Esophagus squamous epithelium (tissue), 5 donors: ENCODE measurements at places on chromosomes 4 and X.

- no peak for DNase-seq
Measured at GRCh38 chr4:187547316-187547715, 448.3 kb upstream of the ZFP42 start.

- no peak for DNase-seq
Measured at GRCh38 chr4:94913316-94913715, 155.6 kb downstream of the BMPR1B start.

DNA sequence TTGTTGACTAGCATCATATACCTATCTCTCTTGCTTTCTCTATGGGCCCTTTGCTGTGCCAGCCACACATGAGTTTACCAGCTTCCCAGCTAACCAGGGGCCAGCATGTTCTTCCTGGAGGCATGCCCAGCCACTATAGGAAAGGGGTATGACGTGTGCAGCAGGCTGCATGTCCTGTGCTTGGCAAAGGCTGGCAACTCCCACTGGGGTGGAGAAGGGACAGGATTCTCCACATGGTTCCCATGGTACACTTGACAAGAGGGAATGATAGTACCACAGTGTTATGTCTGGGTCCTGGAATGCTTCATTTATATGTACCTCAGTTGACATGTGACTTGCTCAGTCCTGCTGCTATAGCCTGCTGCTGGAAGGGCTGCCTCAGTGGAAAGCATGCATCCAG, 78.8 kb downstream of the TMEM164 start:
- DNase-seq, result no peak

DNA sequence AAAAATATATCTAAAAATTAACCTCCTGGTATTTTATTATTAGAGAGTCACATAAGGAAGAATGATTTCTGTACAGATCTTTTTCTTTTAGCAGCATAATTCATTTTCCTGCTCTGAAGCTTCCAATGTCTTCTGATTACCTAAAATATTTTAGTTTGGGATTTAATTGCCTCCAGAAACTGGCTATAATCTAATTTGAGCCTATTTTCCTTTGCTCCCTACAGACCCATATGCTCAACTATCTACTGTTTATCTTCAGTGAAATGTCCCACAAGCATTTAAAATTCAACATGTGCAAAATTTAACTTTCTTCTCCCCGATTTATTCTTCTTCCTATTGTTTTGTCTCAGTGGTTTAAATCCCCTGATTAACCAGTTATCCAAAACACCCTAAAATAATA, 29.1 kb downstream of the NPY2R start:
- DNase-seq, result no peak

DNA sequence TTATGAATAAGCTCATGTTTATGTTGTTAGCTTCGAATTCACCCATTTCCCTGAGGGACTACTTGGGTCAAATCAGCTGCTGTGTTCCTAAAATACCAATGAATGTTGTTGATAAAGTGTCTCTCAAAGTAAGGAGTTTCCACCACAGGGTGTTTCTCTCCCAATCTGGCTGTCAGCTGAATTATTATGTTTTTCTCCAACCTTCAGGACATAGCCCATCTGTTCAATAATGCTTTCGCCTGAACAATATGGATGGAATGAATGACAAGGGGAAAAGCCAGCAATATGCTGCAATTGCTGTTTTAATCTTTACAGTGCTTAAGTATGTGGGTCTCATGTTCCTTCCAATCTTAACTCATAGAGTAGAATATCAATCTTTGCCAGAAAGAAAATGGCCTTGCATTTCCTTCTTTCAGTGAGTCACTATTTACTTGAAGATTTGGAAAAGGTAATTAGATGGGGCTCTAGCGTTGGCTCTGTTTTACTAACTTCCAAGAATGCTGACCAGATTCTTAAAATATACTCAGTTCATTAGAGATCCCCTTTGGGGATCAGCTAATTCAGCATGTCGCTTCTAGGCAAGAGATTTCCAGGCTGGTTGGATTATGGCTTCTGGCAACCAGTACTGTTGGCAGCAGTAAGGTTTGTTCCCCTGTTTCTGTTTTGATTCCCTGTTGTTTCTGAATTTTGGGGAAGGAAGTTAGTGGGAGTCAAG, 410.5 kb downstream of the PPP3CA start:
- DNase-seq, result no peak

DNA sequence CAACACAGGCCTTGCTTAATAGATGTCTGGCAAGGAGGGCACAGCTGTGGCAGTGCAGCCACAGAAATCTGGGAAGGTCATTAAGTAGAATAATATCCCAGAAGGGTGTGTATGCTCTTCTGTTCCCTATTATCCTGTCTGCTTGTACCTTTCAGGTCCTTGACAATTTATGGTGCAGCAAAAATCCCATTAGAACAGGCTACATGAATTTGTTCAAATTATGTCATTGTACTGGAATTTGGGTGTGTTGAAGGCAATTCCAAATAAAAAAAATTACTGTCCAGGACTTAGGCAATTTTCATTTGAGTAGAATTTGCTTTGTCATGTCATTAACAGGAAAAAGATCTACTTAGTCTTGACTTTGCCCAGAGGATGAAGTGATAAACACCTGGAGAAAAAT, 192.1 kb downstream of the IDS start:
- DNase-seq, result no peak

DNA sequence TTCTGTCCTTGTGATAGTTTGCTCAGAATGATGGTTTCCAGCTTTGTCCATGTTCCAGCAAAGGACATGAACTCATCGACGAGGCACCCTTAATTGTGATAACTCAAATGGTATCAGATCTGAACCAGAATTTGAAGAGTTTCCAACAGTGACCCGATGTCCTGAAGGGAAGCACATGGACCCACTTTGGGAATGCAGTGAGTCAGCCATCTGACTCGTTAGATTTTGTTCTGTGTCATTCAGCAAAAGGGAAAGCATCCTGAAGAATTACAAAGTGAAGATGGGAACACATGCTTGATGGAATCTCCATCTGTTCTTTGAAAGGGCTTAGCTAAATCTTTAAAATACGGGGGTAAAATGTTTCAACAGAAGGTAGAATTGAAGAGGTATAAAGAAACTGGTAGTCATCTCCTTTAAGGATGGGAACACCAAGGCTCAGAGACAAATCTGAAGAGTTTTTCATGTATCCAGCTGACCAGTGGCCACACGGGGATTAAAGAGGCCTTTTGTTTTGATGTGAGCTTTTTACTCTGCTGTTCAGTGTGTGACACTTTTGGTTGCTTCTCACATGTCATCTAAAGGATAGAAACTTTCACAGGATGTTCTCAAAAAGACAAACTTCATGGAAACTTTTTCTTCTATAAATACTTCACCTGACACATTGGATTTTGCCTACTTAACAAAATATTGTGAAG, 393.8 kb downstream of the INPP4B start:
- no peak for DNase-seq

DNA sequence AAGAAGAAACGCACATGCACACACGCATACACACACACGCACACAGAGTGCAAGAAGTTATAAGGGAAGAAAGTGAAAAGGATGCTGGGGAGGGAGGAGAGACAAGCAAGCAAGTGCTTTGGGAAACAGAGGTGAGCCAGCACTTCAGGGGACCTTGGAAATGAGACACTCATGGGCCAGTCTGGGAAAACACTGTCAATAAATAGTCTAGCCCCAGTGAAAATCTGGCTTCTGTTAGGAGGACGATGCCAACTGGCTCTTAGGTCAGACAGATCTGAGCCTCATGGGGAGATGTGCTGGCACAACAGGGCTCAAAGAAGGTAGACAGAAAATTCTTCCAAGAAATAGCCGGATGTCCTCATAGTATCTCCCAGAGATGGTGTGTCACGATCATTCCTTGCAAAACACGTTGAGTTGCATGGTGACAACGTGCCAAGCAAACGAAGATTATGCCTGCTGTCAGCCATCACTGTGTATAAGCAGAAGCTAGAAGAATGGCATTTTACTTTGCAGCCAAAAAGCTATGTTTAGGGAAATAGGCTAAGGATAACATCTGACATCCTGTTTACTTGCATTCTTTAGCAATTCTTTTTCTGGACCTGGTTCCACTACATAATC, 557 bp upstream of the ARHGEF6 start:
- DNase-seq, result no peak

DNA sequence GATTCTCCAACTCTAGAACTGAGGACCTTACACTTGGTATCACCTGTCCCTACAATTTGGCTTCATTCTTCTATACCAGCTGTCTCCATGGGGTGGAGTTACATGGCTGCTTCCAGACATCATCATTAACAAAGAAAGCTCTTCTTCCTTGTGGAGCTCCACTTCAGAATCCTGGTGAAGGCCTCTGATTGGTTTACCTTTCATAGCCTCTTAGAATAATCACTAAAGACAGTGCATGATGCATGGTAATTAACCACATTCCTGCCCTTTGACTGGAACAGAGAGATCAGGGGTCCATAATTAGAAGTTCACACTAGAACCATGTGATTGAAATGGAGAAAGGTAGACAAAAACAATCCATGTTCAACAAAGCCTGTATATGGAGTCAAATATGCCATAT, 112.6 kb upstream of the ZNF827 start:
- no peak for DNase-seq

DNA sequence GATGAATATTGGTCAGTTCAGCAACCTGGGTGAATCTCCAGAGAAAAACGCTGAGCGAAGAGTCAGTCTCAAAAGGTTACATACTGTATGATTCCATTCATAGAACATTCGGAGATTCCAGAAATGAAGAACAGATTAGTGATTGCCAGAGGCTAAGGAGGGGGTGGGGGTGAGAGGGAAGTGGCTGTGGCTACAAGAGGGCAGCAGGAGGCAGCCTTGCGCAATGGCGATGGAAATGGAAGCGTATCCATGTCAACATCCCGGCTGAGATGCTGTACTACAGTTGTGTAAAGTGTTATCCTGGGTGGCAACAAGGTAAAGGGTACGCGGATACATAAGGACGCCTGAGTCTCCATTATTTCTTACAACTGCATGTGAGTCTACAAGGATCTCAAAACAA, 18.0 kb downstream of the LYAR start:
- DNase-seq, result no peak

DNA sequence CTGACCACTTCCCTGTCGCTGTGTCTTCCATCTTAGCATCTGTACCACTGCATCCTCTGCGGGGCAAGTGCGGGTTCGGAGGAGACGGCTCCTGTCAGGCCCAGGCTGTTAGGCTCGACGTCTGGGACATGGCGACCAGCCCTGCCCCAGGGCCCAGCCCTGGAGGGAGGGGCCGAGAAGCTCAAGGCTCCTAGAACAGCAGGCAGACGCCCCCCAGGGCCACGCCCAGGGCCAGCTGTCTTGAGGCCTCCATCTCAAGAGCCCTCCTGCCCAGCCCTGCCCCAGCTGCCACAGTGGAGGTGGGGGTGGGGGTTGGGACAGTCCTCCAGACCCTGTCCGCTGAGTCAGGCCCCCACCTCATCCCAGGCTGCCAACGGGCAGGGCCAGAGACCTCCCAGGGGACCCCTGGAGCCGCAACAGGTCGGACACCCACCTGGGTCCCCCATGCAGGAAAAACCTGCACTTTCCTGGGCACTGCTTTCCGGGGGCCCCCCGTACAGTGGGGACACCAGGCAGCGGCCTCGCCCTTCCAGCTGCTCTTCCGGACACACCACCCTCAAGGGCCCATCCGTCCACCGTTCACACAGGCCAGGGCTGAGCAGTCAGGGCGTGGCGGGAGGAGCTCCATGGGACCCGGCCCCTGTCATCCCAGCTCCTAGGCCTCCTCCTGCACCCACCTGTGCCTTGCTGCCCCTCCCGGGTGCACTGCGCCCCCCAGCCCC, 83.1 kb downstream of the FAM53A start:
- no peak for DNase-seq

GRCh38 chrX:7841084-7841805, 1.7 kb upstream of the VCX start:
- no peak for DNase-seq

GRCh38 chr4:55568905-55569504, 22.3 kb upstream of the CLOCK start:
- no peak for DNase-seq

GRCh38 chr4:8317474-8317873, 47.9 kb downstream of the HTRA3 start:
- DNase-seq, result no peak

DNA sequence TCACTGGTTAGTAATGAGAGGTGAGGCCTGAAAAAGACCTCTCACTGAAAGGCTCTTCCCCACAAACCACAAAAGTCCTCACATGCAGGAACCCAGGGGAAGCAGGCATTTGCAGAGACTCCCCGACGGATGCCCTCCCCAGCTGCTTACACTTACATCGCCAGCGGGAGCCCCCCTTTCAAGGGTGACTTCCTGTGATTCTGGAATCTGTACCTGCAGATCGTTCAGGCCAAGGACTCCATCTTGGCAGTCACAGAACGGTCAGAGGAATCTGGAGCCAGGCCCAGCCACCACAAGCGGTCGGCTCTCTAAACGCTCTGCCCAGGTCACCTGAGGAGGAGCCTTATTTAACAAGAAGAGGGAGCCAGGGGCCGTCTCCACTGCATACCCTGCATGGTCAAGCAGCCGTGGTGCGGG, 71.3 kb upstream of the STS start:
- no peak for DNase-seq

DNA sequence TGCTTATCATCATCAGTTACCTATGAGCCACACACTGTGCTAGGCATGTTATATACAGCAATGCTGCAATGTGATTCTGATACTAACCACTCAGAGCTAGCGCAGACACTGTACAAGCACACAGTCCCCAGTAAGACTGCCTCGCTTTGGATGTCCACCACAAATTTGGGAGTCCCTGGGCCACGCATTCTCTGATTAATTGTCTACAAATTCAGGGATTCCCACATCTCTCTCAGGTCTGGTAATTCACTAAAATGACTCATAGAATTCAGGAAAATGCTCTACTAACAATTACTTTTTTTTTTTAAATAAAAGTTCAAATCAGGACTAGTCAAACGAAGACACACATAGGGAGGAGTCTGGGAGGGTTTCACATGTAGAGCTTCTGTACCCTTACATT, 652.1 kb upstream of the AADAT start:
- DNase-seq, result no peak

GRCh38 chr4:6192245-6192644, 8.1 kb downstream of the JAKMIP1 start:
- no peak for DNase-seq

DNA sequence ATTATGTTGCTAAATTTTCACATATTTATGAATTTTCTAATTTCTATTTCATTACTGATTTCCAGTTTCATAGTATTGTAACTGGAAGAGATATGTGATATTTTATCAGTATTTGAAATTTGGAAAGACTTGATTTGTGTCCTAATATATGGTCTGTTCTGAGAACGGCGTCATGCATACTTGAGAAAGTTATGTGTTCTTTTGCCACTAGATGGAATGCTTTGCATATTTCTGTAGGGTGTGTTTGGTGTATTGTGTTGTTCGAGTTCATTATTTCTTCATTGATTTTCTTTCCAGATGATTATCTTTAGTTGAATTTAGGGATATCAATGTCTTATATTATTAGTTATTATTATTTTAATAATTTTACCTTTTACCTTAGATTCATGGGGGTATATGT, 110.6 kb upstream of the ITM2A start:
- no peak for DNase-seq

GRCh38 chrX:21657318-21658151, 595 bp downstream of the KLHL34 start:
- DNase-seq, result no peak

- no peak for DNase-seq
Measured at GRCh38 chrX:136711147-136711546, 63.2 kb downstream of the CD40LG start.

- DNase-seq, result no peak
Measured at GRCh38 chr4:168830777-168831512, 179.1 kb downstream of the CBR4 start.

- no peak for DNase-seq
Measured at GRCh38 chrX:69321006-69321655, 155.9 kb upstream of the PJA1 start.
